B cell (primary cell): ENCODE measurements at places on chromosomes 12 and 14. TPM values are rescaled to one million over a fixed set of nuclear protein-coding genes. Genes with fewer than 3 reads are reported as not detected.

DNA sequence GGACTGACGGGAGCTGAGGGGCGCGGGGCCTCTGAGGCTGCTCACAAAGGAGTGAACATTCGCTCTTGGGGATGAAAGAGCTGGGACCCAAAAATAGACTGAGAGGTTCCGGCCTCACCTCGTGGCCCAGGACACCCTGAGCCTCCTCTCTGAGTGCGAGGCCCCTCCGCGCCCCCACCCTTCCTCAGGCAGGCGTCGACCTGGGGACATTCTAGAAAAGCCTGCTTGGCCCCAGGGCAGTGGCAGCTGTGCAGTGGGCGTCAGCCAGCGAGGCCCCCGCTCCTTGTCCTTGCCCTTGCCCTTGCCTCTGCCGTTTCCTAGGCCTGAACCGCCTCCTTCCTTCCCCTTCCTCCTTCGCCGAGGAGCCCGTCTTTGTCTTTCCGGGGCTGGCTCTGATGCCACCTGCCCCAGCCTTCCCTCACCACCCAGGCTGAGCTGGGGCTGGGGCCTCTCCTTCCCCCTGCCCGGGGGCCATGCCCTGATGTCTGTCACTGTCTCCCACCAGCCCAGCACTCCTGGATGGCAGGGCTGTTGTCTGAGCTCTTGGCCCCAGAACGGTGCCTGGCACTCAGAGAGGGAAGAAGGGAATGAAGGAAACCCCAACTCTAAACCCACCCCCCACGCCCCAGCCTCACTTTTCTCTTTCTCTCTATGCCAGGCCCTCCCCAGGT lies 208.2 kb upstream of the RTL1 start:
- no peak for DNase-seq

DNA sequence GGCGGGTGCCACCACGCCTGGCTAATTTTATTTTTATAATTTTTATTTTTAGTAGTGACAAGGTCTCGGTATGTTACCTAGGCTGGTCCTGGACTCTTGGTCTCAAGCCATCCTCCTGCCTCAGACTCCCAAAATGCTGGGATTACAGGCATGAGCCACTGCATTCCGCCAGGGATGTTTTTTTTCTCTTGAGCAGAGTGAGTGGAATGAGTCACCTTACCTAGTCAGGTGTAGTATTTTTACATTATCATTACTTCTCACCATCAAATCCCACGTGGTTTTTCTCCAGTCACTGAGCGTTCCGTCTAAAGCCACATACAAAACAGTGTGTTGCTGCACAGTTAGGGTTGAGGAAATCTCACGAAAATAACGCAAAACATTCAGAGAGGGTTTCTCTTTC lies 870 bp upstream of the TBPL2 start:
- no peak for DNase-seq

- DNase-seq, result no peak
Observed at GRCh38 chr12:124183172-124183571, 111.7 kb upstream of the RFLNA start.

- DNase-seq, result no peak
Observed at GRCh38 chr14:71711619-71712018, 220.6 kb upstream of the RGS6 start.

GRCh38 chr12:121334513-121335343 lies 17.5 kb downstream of the ANAPC5 start:
- DNase-seq, result peak; percentile 70

- DNase-seq, result peak; percentile 30
Observed at GRCh38 chr12:3882896-3883564, 9.8 kb upstream of the PARP11 start.

DNA sequence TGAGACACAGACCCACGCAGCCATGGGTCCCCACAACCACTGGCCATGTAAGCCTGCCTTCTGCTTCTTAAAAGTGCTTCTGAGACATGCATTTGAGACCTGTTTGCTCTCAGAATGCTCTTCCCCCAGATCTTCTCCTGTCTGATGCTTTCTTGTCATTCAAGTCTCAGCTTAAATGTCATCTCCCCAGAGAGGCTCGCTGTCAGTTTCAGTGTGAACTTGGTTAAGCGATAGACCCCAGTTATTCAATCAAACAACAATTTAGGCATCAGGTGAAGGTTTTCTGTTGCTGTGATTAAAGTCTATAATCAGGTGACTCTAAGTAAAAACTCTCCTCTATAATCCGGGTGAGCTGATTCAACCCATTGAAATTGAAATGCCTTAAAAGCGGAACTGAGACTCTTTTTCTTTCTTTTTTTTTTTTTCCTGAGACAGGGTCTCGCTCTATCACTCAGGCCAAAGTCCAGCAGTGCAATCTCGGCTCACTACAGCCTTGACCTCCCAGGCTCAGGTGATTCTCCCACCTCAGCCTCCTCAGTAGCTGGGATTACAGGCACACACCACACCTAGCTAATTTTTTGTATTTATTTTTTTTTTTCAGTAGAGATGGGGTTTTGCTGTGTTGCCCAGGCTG lies 123.4 kb downstream of the KSR2 start:
- DNase-seq, result no peak

DNA sequence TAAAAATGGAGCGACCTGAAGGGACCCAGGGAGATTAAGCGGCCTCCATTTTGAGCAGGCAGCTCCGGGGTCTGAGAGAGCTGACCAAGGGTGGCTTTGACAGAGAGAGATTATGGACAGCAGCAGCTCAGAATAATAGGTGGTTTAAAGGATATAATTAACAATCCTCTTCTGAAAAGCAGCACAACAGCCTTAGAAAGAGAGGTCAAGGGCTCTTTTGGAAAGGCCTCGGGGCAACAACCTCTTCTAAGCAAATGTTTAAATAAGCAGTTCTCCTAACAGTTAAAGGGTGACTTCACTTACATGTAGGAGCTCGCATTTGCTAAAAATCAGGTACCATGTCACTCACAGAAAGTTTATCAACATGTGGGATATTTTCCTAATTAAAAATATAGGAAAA lies 87.2 kb upstream of the FRMD6 start:
- DNase-seq, result no peak

- DNase-seq, result no peak
Observed at GRCh38 chr14:104247336-104248202, 109.2 kb downstream of the KIF26A start.

- no peak for DNase-seq
Observed at GRCh38 chr14:53450871-53451270, 297.7 kb upstream of the DDHD1 start.

GRCh38 chr12:25957793-25958427 lies 572 bp upstream of the RASSF8 start:
- DNase-seq, result no peak

- DNase-seq, result no peak
Observed at GRCh38 chr12:62731055-62731820, 203.7 kb downstream of the PPM1H start.

DNA sequence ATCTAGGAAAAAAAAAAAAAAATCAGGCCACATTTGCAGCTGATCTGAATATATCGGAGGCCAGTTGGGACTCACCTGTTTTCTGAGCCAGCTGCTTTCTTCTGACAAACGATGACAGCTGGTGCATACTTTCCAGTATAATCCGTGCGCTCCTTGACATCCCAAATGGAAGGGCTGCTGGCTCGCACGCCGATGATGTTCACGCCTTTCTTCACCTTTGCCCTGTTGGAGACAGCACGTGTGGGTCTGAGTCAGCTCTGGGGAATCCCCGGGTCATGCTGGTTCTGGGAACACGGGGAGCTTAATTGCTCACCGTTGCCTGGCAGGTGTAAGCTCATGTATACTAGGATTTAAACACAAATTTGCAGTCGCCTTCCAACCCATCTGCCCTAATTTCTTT lies 372.8 kb downstream of the TMEM132D start:
- DNase-seq, result no peak

DNA sequence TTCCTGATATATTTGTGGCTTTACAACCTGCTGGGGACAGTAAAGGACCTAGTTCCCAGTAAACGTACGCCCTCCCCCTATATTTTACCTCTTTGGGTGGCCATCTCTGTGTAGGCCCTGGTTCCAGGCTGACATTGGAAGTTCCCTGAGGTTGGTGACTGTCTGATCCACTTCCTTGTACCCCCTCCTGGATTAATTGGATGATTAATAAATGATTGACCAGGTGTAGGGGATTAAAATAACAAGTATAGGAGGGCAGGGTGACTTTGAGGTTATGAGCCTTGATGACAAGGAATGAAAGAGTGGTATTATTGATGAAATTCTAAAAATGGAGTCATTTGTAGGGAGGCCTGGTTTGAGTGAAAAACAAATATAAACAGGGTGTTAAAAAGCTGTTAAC lies 9.6 kb downstream of the SUSD6 start:
- DNase-seq, result no peak

GRCh38 chr12:69988481-69989321 lies 163.7 kb downstream of the MYRFL start:
- no peak for DNase-seq

DNA sequence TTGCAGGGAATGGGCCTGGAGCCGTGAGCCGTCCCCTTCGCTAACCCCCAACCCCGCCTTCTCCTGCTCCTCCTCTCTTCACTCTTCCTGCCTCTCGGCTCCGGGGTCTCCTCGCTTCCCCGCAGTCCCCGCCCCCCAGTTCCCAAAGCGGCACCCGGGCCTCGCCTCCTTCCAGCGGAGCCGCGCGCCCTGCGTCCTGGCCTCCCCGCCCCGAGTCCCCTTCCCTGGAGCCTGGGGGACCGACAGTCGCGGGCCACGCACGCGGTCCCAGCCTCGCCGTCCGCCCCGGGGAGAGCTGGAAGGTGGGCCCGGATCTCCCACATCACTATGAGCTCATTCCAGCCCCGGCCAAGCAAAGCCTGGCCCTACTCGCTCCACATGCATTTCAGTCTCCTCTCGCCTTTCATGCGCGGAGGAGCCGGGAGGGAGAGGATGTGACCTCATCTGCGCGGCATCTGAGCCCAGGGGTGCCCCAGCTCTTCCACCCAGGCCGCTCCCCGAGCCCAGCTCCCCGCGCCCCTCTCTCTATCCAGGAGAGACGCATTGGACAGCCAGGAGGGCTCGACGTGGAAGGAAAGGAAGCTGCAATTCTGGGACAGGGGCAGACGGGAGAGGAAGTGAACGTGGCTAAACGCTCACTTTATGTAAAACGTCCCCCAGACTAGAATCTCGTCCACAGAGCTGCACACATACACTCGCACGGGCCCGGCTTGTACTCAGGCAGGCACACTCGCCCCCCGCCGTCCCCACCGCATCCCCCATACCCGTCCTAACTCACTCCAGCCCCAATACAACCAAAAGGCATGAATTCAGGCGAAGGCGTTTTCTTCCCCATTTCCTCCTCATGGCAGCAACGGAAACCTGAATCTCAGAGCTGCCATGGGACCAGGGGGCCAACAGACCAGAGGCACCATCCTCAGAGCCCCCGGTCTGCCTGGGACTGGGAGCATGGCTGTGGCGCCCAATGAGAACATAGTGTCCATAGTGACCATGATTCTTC lies 108.7 kb upstream of the CCND2 start:
- peak; percentile 80 for DNase-seq

DNA sequence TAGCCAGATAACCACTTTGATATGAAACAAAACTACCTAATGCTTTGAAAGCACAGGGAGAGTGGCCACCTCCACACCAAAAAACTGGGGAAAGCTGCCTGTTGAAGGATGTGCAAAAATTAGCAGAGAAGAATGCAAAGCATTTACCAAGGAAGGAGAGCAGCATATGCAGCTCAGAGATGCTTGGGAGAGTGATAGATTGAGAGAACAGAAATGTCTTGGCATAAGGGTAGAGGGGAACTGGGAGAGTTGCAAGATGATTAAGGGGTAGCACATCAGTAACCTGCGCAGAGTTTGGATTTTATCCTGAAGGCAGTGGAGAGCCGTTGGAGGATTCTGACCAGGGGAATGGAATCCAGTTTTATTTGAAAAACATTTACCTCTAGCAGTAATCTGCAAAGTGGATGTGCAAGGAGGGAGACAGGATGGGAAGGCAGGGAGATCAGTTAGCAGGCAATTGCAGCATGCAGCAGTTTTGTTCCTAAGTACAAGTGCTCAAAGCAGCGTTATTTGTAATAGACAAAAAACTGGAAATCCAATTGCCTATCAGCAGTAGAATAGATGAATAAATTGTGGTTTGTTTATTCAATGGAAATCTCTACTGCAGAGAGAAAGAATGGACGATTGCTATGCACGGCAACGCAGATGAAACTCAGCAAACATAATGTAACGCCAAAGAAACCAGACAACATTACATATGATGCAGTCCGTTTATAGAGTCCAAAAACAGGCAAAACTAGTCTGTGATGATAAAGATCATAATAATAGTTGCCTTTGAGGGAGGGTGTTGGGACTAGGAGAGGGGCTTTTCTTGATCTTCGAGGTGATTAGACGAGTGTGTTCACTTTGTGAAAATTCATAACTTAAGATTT lies 81.5 kb downstream of the BHLHE41 start:
- DNase-seq, result no peak

DNA sequence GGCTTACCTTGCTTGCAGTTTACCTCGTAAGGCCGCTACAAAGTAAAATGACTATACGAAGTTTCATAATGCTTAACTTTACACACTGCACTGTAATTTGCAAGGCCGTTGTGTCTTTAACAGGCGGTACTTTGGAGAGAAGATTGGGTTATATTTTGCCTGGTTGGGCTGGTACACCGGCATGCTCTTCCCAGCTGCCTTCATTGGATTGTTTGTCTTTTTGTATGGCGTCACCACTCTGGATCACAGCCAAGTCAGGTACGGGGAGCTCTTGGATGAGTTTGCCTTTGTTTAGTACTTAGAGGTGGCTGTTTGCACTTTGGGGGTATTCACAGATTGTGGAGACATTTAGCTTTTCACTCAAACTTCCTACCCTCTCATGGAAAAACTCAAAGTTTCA lies 167.8 kb downstream of the SLC5A8 start:
- DNase-seq, result no peak

GRCh38 chr12:68844788-68845695 lies 37.1 kb downstream of the MDM2 start:
- no peak for DNase-seq

GRCh38 chr14:68423686-68424085 lies 369.2 kb downstream of the ZFP36L1 start:
- no peak for DNase-seq

DNA sequence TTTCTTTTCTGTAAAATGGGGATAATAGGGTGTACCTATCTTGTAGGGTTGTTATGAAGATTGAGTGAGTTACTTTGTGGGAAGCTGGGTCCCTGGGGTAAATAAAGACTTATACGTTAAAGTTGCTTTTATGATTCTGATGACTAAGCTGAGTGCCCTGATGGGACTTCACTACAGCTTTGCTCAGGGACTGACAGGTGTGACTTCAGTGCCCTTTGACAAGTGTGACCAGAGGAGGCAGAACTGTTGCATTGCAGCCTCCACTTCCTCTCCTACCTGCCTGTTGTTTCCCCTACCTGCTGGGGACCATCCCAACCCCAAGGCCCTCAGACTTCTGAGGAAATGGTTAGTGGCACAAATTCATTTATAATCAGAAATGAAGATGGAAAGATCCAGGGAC lies 119.3 kb downstream of the TSPAN9 start:
- DNase-seq, result no peak

- no peak for DNase-seq
Observed at GRCh38 chr14:103563844-103564505, 1.2 kb downstream of the COA8 start.

The RNU4-1 gene
- 3,269 and 3,426 TPM in 2 replicates for total RNA-seq

The YBX3 gene
- 60.8 and 62.6 TPM in 2 replicates for total RNA-seq

The CISTR gene
- not detected in 2 replicates for total RNA-seq

The MTRFR gene
- 45.5 and 49.0 TPM in 2 replicates for total RNA-seq

The ARMH4 gene
- not detected in 2 replicates for total RNA-seq

The JAG2 gene
- total RNA-seq, result 0.34 and 0.41 TPM in 2 replicates

The NGDN gene
- 81.8 and 84.4 TPM in 2 replicates for total RNA-seq
